ENCODE measurements at places on chromosomes 7 and 10. TPM values are rescaled to one million over a fixed set of nuclear protein-coding genes. Genes with fewer than 3 reads are reported as not detected.

The TSPAN12 gene
- total RNA-seq = 14.7 TPM

The KEL gene
- total RNA-seq = 3.6 TPM

- DNase-seq = peak; percentile 75
Observed at GRCh38 chr10:114879541-114880158, 58.1 kb downstream of the FHIP2A start.

The HTR5A gene
- not detected for total RNA-seq

DNA sequence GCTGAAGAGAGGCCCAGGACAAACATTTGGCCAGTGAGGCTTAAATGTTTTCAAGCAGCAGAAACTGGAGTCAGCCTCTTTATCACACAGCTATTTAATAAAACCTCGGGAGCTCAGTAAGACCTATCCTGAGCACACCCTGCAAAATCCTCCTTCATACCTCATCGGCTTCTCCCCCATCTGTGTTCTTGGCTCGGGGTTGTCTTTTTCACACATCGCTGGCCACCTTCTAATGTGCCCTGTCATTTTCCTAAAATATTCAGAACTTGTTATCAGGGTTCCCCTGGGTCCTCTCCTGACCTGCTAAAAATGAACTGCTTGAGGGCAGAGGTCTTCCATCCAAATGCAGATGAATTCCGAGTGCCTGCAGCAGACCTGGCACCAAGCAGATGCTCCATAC, 310.3 kb upstream of the AKR1E2 start:
- DNase-seq = no peak

Data from GM23338 (cell line).